ENCODE measurements at places on chromosomes 1 and 21. TPM values are rescaled to one million over a fixed set of nuclear protein-coding genes. Genes with fewer than 3 reads are reported as not detected.

CSTB gene
- 59.8 TPM for polyA plus RNA-seq

GRCh38 chr1:63922848-63923247, 149.0 kb downstream of the ROR1 start:
- no peaks in the 10 kb centered on the region for H3K36me3 ChIP-seq
- no peak for DNase-seq
- H3K27ac ChIP-seq = no peak overlapping the region
- no peaks in the 10 kb centered on the region for H3K4me1 ChIP-seq
- H3K27me3 ChIP-seq = no peaks in the 10 kb centered on the region

DNA sequence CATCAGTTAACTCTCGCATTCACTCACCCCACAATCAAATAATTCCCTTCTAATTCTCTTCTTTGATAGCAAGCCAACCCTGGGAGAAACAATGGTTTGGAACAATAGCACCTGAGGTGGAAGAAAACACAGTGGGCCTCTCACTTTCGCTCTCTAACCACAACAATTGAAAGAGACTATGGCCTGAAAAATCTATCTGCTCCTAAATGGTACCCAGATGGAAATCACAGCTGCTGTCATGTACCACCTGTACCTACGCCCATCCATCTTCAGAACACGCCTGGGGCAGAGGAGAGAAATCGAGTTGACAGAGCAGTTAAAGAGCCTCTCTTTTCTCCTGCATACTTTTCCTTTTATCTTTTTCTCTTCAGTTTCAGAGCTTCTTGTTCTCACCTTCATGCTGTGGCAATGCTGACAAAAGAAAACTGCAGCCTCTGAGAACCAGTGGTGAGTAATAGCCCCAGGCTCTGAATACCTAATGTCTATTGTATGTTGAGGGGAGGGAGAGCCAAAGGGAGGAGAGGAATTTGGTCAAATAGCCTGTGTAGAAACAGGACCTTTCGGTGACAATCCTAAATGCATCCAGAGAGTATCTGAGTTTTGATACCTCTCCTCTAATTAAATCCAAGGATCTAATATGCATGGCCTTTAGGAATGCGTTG, 57.7 kb downstream of the ZC3H11B start:
- no peaks in the 10 kb centered on the region for H3K36me3 ChIP-seq
- no peak overlapping the region for H3K27ac ChIP-seq
- DNase-seq = no peak
- H3K4me3 ChIP-seq = no peak overlapping the region
- H3K4me1 ChIP-seq = peaks cover 12% of the 10 kb centered on the region

- no peaks in the 10 kb centered on the region for H3K36me3 ChIP-seq
- no peak for DNase-seq
- no peaks in the 10 kb centered on the region for H3K27me3 ChIP-seq
- peak overlapping the region; percentile 82 for H3K27ac ChIP-seq
- H3K4me3 ChIP-seq = no peak overlapping the region
- H3K4me1 ChIP-seq = peaks cover 64% of the 10 kb centered on the region
These were observed 110.9 kb upstream of the IFFO2 start for GRCh38 chr1:19067182-19067911.

- no peak for DNase-seq
- H3K27me3 ChIP-seq = no peaks in the 10 kb centered on the region
- H3K4me3 ChIP-seq = no peak overlapping the region
These were observed 37.1 kb downstream of the NEXN start for GRCh38 chr1:77925518-77925917.

DNA sequence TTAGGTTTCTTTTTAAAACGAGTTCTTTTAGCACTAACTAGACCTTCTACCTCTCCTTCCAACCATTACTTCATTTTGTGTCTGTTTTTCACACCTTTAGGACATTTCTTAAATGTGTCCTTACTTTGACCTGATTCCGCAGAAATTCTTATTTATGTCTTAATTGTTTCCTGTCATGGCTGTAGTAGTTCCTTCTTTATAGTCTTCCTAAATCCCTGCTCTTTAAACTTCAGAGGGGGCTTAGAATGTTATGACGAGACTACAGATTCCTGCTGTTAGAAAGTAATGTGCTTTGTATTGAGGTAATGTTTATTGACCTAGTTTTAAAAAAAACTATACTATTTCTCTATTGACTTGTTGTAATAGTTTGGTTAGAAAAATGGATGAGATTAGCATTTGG, 70.4 kb downstream of the HMCN1 start:
- no peak overlapping the region for H3K4me3 ChIP-seq
- H3K36me3 ChIP-seq = no peaks in the 10 kb centered on the region
- no peaks in the 10 kb centered on the region for H3K4me1 ChIP-seq
- no peak overlapping the region for H3K27ac ChIP-seq

DNA sequence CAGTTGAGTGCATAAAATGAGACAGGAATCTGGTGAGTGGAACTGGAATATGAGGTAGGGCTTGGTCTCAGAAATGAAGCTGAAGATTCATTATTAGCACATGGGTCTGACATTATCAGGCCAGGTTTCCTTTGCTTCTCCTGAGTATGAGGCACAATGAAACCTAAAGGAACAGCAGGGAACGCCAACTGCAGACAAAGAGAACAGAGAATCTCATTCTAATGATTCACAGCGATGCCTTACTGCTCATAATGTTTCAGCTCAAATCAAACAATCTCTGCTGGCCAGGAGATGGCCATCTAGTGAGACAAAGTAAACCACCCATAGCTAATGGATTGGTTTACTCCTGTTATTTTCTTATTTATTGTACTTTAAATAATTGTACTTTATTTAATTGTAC, 133.5 kb downstream of the C1orf21 start:
- H3K4me3 ChIP-seq = no peak overlapping the region
- DNase-seq = no peak
- no peaks in the 10 kb centered on the region for H3K36me3 ChIP-seq
- H3K4me1 ChIP-seq = no peaks in the 10 kb centered on the region
- H3K27ac ChIP-seq = no peak overlapping the region

DNA sequence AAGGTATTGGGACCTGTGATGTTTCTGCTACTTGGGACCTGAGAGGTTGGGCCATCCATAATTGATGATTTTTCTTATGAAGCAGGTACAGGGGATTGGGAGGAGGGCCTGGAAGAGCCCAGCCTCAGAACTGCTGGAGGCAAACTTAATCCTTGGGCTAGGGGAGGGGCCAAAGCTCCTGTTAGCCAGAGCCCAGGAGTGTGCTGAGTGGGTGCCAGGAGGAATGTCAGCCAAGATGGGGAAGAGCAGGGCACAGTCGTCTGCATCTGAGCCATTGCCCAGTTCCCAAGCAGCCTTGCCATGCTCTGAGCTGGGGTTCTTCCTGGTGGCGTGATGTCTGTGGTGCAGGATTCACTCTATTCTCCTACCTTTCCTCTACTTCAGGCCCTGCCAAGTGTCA, 5.8 kb downstream of the MAPKAPK2 start:
- DNase-seq = no peak
- no peaks in the 10 kb centered on the region for H3K36me3 ChIP-seq

GRCh38 chr1:163863731-163864130, 542.0 kb downstream of the NUF2 start:
- no peaks in the 10 kb centered on the region for H3K4me1 ChIP-seq
- H3K36me3 ChIP-seq = no peaks in the 10 kb centered on the region
- H3K27ac ChIP-seq = no peak overlapping the region
- no peak overlapping the region for H3K4me3 ChIP-seq
- no peak for DNase-seq
